ENCODE measurements at places on chromosomes 4 and X.
A peak's percentile ranks its signal among the peaks of the same experiment; 100 is the strongest.

DNA sequence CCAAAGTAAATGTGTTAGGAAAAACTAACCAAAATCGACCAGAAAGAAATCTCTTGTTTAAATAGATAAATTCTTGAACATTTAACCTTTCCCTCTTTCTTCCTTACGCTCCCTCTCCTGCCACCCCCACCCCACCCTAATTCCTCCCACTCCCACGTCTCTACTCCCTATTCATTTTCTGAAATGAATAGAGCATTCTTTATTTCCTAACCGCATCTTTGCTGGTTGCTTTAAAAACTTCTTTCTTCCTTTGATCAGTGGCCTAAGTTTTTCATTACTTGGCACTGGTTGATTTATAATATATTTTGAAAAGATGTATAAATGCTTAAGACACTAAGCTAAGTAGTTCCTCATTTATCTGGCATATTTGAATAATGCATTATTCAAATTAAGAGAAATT lies 33.9 kb downstream of the BMPR1B start:
- no peaks in the 10 kb centered on the region for H3K27me3 ChIP-seq
- no peaks in the 10 kb centered on the region for H3K36me3 ChIP-seq
- no peaks in the 10 kb centered on the region for H3K4me1 ChIP-seq
- H3K27ac ChIP-seq, result no peak overlapping the region

GRCh38 chr4:138185859-138186645 lies 56.1 kb downstream of the SLC7A11 start:
- no peaks in the 10 kb centered on the region for H3K27me3 ChIP-seq
- DNase-seq, result no peak
- H3K4me3 ChIP-seq, result no peak overlapping the region
- peaks cover 1% of the 10 kb centered on the region for H3K4me1 ChIP-seq
- no peaks in the 10 kb centered on the region for H3K36me3 ChIP-seq

DNA sequence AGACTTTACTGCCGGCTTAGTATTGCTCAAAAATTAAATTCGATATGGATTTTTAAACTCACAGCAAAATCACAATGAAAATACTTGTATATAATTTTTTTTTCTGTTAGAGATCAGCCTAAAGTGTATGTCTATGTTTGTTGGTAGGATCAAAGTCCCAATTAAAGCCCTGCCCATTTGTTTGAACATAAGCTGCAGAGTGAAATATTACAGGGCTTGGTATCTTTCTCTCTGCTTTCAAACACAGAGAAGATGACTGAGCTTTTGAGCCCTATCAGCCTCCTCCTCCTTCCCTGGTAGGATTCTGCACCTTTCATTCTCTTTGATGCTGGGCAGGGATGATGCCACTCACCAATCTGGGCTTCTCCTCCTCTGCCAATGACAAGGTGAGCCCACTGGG lies 345.4 kb downstream of the PPP1R2C start:
- no peaks in the 10 kb centered on the region for H3K36me3 ChIP-seq
- no peak overlapping the region for H3K27ac ChIP-seq
- no peak overlapping the region for H3K4me3 ChIP-seq
- H3K27me3 ChIP-seq, result no peaks in the 10 kb centered on the region
- DNase-seq, result no peak

DNA sequence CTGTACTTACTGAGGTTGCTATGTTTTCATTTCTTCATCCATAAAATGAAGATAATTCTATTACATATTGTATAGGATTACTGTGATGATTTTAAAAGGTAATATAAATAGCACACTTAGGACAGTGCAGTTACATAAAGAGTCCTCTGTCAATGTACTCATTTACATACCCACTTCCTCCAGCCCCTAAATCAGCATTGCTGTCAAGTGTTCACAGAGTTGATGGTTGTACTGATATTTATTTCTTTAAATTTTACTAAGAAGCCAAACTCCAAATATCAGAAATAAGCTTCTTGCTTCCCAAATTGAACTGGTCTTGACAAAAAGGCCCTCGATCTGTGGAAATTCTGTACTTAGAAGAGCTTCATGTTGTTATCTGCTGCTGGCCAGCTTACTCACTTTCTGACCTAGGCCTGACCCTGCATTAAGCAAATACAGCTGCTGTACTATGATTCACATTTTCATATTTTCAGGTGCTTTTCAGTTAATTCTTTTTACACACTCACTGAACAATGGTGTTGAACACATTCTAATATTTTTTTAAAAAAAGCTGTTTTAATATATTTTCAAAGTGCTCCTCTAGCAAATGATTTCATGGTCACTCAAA lies 259.6 kb downstream of the UNC5C start:
- no peak for DNase-seq
- no peaks in the 10 kb centered on the region for H3K4me1 ChIP-seq
- no peaks in the 10 kb centered on the region for H3K27me3 ChIP-seq

GRCh38 chr4:15143551-15143950 lies 141.3 kb downstream of the CPEB2 start:
- H3K4me1 ChIP-seq, result no peaks in the 10 kb centered on the region
- no peaks in the 10 kb centered on the region for H3K36me3 ChIP-seq
- H3K27me3 ChIP-seq, result no peaks in the 10 kb centered on the region
- DNase-seq, result no peak

DNA sequence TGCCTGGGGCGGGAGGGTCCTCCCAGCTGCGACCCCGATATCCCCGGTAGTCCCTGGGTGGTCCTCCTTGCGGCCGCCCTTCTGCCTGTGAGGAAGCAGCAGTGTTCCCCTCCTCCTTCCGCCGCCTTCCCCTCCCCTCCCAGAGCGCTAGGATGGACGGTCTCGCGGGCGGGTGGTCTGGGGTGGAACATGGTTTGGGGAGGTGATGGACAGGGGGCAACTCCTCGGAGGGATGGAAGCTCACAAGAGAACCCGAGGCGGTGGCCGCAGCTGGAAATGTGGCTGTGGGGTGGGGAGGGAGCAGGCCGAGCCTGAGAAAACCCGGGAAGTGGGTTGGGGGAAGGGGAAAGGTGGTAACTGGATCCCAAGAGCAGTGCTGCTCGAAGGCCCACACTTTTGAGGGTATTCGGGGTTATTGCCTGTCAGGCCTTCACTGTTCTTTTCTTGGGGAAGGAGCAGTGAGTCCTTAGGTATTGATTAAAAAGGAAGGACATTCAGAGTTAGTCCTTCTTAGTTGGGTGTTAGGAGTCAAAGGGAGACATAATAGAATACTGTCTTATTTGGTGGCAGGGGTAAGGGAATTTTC lies 581 bp downstream of the UBE2K start:
- DNase-seq, result no peak
- H3K4me3 ChIP-seq, result peak overlapping the region; percentile 75

DNA sequence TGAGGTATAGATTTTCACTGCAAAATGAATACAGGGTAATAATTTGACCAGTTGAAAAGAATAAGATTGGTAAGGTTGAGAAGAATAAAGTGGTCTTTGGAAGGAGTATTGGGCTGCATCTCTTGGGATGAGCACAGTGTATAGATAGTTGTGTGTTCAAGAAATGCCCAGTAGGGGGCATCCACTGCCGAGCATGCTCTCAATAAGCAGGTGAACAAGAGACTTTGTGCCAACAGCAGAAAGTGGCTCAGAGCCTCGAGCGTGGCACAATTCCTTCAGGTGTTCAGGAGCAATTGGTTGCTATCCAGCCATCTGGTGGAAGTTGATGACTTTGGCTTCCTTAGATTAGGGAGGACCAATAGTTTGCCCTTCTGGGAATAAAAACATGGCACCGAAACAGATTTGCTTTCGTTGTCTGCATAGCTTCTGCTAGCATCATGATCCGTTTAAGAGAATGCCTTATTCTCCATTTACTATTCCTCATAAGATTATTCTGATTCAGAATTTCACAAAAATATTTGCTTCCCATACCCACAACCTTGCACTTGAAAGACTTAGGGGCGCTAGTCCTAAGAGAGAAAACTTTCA lies 258.1 kb upstream of the NEIL3 start:
- no peaks in the 10 kb centered on the region for H3K4me1 ChIP-seq
- no peak overlapping the region for H3K27ac ChIP-seq
- no peaks in the 10 kb centered on the region for H3K27me3 ChIP-seq
- H3K36me3 ChIP-seq, result no peaks in the 10 kb centered on the region

DNA sequence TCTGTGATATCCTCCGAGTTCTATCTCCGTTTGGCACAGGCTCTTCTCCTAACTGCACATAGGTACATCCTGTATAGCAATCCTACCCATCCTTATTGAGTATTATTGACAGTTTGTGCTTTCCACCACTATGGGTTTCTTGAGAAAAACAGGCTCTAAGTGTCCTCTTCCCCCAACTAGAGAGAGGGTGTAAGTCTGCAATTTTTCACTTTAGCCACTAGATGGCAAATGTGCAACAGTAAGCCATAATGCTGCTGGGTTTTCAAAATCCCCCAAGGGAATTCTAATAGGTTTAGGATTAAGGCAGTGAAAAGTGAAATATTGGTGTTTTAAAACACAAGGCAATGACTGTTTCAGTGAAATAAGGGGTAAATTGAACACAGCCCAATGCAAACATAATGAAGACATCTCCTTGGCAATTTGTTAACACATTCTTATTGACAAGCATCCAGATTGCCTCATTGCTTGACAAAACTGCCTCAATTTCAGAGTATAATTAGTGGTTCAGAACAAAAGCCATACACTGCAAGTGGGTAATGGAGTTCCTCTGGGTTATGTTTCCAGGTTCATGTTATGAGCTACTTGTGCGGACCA lies 239.0 kb upstream of the HTR2C start:
- H3K36me3 ChIP-seq, result no peaks in the 10 kb centered on the region
- no peak overlapping the region for H3K27ac ChIP-seq
- H3K4me1 ChIP-seq, result no peaks in the 10 kb centered on the region
- DNase-seq, result no peak
- no peak overlapping the region for H3K4me3 ChIP-seq
- no peaks in the 10 kb centered on the region for H3K27me3 ChIP-seq

DNA sequence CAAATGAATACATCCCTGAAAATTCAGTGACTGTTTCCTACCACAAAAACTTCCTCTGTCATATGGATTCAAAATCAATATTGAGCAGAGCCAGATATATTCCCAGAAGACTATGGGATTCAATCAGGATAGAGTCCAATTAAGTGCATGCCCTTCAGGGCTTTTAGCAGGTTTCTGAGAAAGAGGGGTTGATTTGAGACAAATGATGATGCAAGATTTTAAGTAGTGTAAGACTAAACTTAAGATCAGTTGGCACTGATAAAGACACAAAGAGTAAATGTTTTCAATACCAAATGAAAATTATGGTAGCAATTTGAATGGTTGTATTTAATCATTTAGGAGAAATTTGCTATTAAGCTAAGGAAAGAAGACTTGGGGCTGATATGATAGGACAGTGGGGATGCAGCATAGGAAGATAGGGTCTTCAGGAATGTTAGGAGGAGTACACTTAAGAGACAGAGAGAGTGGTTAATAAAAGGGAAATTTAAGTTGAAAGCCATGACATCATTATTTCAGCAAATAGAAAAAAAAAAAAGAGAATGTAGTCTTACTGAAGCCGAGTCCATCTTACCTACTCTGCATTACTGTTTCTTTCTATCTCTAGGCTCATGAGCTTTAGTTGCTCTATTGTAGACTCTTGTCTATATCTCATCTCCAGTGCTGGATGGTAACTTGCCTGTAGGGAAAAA lies 32.0 kb upstream of the XK start:
- H3K4me3 ChIP-seq, result no peak overlapping the region
- H3K27me3 ChIP-seq, result no peaks in the 10 kb centered on the region
- no peak overlapping the region for H3K27ac ChIP-seq
- H3K36me3 ChIP-seq, result no peaks in the 10 kb centered on the region
- H3K4me1 ChIP-seq, result no peaks in the 10 kb centered on the region

DNA sequence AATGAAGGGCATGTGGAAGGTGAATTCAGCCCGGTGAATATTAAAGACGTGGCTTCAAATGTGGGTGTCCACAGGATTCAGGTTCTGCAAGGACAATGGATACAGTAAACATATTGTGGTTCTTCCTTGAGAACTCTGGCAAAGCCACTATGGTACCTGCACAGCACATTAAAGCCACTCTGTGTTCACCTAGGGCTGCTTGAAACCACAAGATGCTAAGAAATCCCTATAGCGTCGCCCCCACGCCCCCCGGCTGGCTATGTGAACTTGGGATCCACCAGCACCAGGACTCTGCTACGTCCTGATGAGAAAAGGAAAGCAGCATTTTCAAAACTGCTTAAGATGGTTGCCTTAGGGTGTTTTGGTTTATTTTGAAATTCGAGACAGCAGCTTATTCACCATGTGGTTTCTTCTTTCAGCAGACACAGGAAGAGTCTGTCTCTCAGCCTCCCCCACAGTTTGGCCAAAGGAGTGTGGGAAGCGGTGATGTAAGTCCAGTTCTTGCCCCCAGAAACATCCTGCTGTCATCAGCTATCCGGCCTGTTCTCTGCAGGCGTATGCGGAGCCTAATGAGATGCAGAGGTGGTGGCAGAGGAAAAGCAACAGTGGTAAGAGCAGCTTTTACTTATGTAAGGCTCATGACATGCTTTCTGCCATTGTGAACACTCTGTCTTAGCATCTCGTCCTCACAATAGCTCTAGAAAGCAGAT lies 111.5 kb downstream of the AFAP1 start:
- H3K27me3 ChIP-seq, result no peaks in the 10 kb centered on the region
- H3K4me1 ChIP-seq, result peaks cover 3% of the 10 kb centered on the region
- no peak overlapping the region for H3K27ac ChIP-seq

- no peak for DNase-seq
- no peak overlapping the region for H3K27ac ChIP-seq
- H3K4me3 ChIP-seq, result no peak overlapping the region
- H3K36me3 ChIP-seq, result no peaks in the 10 kb centered on the region
These were observed 23.7 kb downstream of the NEUROG2 start for GRCh38 chr4:112492321-112492720.

DNA sequence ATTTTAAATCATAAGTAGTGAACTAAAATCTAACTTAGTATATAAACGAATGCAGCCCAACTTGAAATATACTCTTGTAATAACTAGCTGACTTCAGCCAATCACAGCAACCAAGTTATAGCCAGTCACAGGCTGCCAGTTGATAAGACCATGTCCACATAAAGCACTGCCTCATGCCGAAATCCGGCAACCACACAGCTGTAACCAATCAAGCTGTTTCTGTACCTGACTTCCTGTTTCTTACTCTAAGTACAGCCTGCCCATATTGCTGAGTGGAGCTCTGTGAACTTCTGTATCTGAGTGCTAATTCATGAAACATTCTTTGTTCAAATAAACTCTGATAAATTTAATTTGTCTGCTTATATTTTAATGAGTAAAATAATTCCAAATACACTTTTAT lies 805.3 kb upstream of the EPHA5 start:
- no peak overlapping the region for H3K27ac ChIP-seq
- no peak overlapping the region for H3K4me3 ChIP-seq
- DNase-seq, result no peak
- no peaks in the 10 kb centered on the region for H3K27me3 ChIP-seq

GRCh38 chr4:128775916-128776315 lies 33.6 kb upstream of the JADE1 start:
- H3K36me3 ChIP-seq, result no peaks in the 10 kb centered on the region
- no peaks in the 10 kb centered on the region for H3K4me1 ChIP-seq
- H3K27ac ChIP-seq, result no peak overlapping the region
- no peaks in the 10 kb centered on the region for H3K27me3 ChIP-seq
- no peak for DNase-seq

GRCh38 chr4:51895158-51895557 lies 52.2 kb downstream of the DCUN1D4 start:
- no peaks in the 10 kb centered on the region for H3K27me3 ChIP-seq
- H3K27ac ChIP-seq, result no peak overlapping the region
- no peaks in the 10 kb centered on the region for H3K4me1 ChIP-seq
- no peak for DNase-seq
- no peaks in the 10 kb centered on the region for H3K36me3 ChIP-seq
